Adipocyte (in vitro differentiated cells): ENCODE measurements at places on chromosomes 12 and 14.
A peak's percentile ranks its signal among the peaks of the same experiment; 100 is the strongest.

DNA sequence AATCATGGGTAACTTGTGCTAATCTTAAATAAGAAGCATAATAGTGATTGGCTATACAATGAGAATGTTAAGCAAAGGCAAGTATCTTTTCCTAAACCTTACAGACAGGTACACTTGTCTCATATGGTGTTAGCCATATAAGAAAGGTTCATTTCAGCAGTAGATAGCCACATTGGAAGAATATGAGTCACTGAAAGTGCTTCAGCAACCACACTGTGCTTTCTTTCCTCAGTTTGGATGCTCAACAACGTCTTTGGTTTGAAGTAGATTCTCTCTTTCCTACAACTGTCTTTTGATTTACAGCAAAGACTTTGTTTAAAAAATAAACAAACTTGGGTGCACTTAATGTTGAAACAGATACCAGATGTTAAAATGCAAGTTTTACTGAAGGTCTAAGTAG, 8.9 kb downstream of the DDHD1 start:
- DNase-seq = no peak

DNA sequence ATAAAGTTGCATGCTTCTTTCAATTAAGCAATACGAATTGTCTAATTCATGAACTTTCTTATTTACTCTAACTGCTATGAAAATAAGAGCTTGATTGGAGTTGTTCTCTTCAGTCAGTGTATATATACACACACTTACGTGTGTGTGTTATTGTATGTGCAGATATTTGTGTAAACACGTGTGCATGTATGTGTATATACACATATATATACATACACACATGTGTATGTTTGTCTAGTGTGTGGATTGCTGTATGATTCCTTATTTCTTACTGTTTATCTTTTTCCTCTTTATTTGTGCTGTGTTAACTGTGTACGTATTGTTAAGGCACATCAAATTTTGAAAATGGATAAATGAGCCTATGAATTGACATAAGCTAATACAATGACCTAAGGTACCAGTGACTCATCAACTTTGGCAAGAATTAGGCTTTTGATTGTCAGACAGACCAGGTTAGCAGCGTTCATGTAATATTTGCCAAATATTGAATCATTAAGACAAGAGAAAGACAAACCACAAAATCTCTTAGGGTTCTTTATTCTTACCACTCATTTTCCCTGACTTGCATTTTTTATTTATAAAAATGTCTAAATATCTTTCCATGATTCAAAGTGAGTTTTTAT, 423.9 kb downstream of the SOX5 start:
- DNase-seq = no peak

- no peak for DNase-seq
Measured at GRCh38 chr12:47080725-47081502, 1.2 kb upstream of the AMIGO2 start.

DNA sequence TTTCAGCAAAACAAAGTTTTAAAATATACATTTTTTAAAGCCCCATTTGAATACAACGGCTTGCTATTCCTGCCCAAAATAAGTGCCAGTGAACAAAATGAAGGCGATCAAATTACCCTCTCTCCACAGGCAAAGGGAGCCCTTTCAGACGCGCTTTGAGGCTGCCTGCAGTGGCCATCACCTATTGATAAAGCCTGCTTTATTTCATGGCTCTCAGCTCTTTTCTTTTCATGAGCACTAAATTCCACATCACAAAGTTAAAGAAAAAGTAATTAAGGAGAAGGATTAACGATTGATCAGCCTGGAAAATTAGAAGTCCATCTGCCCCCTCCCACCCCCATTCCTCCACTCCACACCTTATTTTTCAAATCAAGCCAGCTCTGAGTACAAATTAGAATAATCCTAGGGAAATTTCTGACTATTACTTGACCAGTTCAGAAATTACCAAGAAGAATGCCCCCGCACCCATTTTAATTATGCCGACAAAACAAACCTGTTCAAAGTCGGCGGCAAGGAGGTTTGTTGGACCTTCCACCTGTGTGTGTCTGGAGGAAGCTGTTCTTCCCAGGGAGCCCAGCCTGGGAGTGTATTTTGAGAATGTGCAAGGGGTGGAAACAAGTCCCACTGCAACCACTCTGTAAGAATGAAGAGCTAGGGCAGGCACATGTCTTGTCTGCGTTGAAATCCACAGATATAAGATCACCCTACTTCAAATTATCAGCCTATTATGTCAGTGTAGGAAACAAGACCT, 64.2 kb upstream of the RIC8B start:
- DNase-seq = no peak

GRCh38 chr12:10400829-10401228, 8.7 kb downstream of the KLRC4 start:
- DNase-seq = peak; percentile 58

DNA sequence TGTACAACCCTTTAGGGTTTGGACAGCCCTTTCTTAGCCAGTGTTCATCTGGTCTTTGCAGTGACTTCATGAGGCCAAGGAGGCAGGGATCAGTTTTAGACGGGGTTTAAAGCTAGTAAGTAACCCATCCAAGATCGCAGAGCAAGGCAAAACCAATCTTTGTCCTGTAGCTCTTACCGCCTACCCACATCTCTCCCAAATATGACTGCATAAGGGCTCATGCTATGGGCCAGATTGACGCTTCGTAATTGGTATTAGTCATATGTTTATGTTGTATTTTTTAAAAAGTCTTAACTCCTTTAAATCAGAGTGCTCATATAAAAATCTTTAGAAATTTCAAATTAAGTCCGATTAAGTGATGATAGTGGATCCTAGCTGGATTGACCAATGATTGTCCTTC, 3.7 kb upstream of the CLMN start:
- DNase-seq = no peak

DNA sequence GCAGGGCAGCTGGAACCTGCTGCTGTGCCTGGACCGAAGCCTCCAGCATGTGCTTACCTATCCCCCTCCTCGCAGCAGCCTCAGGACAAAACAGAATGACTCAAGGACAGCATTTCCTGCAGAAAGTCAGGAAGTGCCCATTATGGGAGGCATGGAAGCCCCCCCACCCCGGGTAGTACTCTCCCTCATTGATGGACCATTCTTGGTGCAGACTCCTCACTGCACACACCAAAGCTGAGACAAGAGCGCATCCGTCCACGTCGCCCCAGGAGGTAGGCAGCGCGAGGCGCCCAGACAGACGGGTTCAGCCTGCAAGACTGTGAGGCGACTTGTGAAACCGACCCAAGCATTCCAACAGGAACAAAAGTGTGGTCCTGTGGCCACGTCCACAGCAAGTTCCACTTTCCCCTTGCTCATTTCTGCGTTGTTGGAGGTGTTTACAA, 243.9 kb upstream of the ATXN7L3B start:
- DNase-seq = no peak

- DNase-seq = no peak
Measured at GRCh38 chr14:23550131-23550811, 1.3 kb downstream of the ZFHX2 start.

- DNase-seq = no peak
Measured at GRCh38 chr14:38280081-38280480, 24.2 kb upstream of the CLEC14A start.

GRCh38 chr12:57127726-57128518, at the start of gene LRP1:
Gene LRP1 (plus strand): TSS chr12:57128483. CDS start chr12:57128965, 482 bp downstream.
- DNase-seq = peak; percentile 96

DNA sequence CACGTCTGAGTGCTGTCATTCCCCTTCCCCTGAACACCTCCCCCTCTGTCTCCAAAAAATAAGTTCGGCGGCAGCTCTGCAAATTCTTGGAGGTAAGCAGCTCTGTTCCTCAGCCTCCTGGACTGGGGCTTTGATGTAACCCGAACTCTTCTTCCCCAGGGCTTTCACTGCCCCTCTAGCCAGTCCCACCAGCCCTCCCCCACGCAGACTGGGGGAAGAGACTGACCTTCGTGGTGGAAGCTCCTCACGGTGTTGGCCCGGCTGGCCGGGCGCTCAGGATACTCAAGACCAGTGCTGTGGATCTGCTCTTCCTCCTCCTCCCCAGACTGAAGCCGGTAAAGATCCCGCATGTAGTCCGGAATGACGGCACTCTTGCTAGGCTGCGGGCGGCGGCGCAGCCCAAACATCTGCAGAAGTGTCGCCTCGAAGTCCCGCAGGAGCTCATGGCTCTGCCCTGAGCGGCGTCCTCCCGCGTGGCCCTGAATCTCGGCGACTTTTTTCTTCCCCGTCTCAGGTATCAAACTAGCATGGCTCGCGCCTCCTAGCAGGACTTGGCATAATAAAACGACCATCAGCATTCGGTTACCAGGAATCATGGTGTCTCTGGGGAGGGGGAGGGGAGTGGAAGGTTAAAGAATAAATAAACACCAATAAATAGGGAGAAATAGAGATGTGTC, 4.9 kb downstream of the BMP4 start:
- peak; percentile 16 for DNase-seq

- no peak for DNase-seq
Measured at GRCh38 chr12:90794212-90794611, 160.8 kb downstream of the CCER1 start.

DNA sequence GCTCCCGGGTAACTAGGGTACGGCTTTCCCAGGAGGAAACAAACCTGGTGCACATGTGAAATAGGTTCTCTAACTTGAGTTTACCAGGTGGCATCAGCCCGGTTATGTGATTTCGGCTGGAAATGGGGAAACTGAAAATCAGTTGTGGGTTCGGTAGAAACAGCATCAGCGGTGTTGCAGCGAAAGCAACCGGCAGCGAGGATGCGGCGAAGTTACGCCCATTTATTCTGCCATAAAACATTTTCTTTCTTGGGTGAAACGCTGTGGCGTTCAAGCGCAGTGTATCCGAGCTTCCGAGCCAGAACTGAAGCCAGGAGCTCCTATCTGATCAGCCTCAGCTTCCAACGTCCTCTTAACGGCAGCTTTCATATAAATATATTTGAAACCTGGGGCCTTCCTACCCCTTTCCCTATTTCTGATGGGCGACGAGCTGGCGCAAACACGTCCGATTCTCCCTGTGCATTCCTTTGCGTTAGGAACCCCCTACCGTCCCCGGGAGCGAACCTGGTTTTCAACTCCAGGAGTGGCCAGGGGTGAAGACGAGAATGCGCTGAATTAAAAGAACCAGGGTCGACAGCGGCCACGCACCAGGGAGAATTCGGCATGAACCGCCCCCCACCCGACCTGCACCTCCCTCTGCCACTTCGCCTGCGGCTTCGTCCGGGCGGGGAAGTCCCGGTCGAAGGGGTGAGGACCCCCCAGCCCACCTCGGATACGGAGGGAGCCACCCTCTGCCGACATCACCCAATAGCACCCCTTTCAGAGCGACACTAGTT, 1.6 kb downstream of the DPF3 start:
- peak; percentile 63 for DNase-seq

GRCh38 chr14:85402569-85403162, 127.3 kb upstream of the FLRT2 start:
- no peak for DNase-seq

GRCh38 chr14:24847568-24848095, 202.3 kb downstream of the STXBP6 start:
- DNase-seq = peak; percentile 57

DNA sequence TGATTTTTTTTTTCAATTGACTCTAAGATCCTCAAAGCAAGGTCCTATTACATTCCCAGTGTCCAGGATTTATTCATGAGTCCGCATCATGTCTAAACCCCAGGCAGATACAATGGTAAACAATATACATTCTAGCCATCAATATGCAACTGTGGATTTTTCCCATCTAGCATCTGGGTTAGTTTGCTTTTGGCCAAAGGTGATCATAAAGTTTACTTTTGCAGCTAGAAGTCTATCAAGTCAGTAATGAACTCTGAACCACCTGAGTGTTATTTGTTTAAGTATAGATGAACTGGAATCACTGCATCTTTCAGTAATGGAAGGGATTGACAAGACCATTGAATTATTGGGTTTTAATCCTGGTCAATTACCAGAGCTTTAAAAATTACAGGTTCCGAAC, 80.8 kb downstream of the STON2 start:
- no peak for DNase-seq

GRCh38 chr14:68506021-68506644, 286.7 kb downstream of the ZFP36L1 start:
- peak; percentile 58 for DNase-seq

- DNase-seq = peak; percentile 60
Measured at GRCh38 chr12:100964028-100964427, 169.5 kb downstream of the ANO4 start.

GRCh38 chr12:10130042-10130441, at the start of gene CLEC7A:
Gene CLEC7A (minus strand): TSS chr12:10130199. CDS start chr12:10130082, 117 bp downstream.
- no peak for DNase-seq

DNA sequence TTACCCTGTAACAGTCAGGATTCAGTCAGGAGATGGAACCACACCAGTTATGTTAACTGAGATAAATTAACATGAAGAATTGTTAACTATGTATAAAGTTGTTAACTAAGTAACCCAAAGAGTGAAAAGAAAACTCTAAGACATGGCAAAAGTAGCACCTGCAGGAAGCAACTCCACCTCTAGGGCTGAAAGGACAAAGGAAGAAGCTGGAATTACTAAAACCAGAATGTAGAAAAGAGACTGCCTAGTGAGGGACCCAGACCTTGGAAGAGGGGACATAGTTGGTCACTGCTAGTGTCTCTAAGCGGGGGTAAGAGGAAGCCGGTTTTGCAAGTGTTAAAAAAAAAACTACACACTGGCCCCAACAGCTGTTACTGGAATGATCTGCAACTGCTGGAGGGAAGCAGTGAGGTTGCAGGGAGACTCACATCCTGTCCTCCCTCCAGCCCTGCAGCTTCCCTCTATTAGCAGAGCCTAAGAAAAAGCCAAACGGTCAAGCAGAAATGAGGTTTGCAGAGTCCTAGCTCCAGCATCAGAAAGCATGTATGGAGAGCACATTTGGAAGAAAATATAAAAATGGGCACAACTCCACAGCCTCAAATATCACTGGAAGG, 39.8 kb downstream of the GPR135 start:
- no peak for DNase-seq

GRCh38 chr12:58364389-58365086, 423.2 kb downstream of the ATP23 start:
- peak; percentile 96 for DNase-seq

DNA sequence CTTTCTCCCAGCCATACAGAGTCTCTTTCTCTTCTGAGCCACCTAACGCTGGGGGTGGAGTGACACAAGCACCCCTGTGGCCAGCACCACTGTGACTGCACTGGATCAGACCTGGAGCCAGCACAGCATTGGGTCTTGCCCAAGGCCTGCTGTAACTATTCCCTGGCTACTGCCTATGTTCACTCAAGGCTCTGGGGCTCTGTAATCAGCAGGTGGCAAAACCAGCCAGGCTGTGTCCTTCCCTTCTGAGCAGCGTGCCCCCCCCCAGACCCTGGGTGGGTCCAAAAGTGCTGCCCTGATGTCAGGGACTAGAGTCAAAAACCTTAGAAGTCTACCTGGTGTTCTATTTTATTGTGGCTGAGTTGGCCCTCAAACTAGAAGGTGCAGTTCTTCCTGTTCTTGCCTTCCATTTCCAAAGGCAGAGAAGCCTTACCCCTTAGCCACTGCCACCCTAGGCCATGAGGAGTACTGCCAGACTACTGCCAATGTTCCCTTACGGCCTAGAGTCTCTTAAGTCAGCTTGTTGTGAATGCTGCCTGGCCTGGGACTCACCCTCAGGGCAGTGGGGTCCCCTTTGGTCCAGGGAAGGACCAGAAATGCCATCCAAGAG, 49.9 kb downstream of the PELI2 start:
- no peak for DNase-seq

GRCh38 chr12:49730568-49731101, 10.7 kb upstream of the TMBIM6 start:
- no peak for DNase-seq

- no peak for DNase-seq
Measured at GRCh38 chr12:45458238-45458637, 242.3 kb downstream of the ANO6 start.
